Ascending aorta (tissue), 2 donors: ENCODE measurements at places on chromosomes 13 and 19.

DNA sequence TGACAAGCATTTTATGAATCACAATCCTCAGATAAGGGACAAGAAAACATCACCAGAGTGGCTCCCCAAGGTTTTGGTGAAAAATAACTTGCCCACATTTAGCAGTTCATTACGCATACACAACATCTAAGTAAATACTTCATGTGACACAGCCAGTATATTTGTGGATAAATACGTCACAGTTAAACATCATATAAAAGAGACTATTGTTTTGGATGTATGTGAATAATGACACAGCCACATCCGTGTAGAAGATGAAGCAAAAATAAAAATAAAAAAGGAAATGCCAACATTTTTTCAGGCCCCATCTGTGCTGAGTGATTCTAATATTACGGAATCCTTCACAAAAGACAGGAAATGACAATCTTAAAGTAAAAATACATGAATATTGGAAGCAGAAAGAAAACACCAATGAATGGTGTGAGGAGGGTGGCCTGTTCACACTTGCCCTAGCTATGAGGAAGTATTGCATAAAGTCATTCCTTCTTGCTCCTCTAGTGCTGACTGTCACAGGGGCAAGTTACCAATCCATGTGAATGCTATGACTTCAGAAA lies 457.1 kb downstream of the KLF12 start:
- no peak for DNase-seq

- DNase-seq = no peak
Measured at GRCh38 chr19:8489561-8490394, 12.7 kb downstream of the PRAM1 start.

GRCh38 chr13:32495841-32496240 lies 42.8 kb downstream of the N4BP2L2 start:
- no peak for DNase-seq

DNA sequence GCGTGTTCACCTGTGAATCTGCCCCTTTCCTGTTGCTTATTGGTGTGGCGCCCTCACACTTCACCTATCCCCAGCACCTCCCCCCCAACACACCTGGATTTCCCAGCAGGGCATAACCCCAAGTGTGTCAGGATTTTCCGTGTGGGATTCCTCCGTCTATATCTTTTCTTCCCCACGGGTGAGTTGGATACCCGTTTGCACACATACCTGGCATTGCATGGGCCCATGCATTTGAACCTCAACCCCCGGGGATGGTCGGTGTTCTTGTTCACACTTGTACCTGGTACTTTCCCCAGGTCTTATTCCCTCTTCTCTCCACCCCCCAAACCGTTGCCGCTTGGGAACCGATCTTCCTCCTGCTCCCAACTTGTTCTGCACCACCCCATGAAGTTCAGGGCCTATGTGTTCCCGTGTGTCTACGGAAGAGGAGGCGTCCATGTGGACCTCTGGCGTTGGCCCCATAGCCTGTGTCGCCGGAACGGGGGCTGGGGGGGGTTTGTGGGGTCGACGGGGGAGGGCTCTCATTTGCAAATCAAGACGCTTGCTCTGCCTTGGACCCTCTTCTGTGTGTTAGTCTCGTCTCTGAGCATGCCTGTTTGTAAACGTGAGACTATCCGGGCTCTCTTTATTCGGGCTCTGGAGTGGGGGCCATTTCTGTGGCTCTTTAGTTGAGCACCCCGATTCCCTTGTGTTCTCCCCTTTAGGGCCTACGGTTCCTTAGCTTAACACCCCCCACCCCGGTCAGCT lies 1.7 kb downstream of the PRR12 start:
- no peak for DNase-seq

- DNase-seq = no peak
Measured at GRCh38 chr13:60756306-60756705, 359.3 kb downstream of the TDRD3 start.

DNA sequence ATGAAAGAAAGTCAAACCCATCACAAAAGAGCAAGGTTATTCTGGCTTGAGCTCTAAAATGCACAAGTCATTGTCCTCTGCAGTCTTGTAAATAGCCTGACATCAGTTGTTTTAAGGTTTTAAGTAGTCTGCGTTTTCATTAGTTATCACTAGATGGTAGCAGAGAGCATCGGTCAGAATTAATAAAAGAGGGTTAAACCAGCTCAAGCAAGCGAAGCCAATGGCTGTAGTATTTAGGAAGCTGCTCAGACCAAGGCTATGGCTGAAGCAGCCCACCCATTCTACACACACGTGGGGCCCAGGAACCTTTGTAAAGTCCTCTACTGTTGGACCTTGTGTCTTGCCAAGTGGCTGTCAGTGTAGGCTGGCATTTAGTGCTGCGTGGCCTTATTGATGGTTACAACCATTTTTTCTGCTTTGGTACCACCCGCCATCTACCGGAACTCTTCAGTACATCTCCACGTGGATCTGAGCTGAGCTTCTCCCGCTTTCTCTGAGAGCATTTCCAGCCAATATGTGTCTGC lies 13.3 kb upstream of the ZNF57 start:
- no peak for DNase-seq

- DNase-seq = no peak
Measured at GRCh38 chr13:97108530-97108900, 113.6 kb upstream of the MBNL2 start.

GRCh38 chr13:95180513-95181245 lies 120.6 kb downstream of the ABCC4 start:
- DNase-seq = no peak

- DNase-seq = no peak
Measured at GRCh38 chr13:93290503-93290902, 63.9 kb downstream of the GPC6 start.

DNA sequence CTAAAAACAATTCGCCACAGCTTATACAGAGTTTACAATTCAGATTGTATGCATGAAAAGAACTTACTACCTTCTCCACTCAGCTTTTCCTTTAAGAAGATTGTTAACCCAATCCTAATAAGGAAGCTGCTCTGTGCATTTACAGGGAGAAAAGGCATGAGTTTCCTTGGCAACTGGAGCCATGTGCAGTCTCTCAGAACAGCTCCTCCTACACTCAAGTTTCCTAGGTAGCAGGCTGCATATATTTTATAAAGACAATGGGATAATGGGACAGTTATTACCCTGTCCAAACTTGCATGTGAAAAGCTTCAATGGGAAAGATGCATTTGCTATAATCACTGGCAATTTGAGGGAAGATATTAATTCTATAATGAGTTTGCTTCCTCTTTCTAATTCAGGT lies 125.5 kb upstream of the TRPC4 start:
- DNase-seq = no peak

DNA sequence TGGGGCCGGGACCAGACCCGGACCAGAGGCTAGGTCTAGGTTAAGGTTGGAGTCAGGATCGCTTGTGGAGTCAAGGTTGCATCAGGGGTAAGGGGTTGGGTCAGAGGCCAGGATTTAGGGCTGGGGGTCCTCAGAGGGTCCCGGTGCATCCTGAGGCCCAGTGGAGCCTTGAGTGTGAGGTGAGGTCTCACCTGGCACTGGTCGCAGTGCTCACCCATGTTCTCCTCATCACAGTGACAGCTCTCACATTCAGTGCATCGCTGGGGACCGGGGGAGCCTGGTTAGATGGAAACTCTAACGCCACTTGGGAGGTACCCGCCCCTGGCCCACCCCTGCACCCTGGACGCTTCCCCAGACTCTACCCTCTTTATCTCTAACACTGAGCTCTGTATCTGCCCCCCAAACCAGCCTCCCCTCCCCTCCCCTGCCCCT lies 3.1 kb downstream of the HRC start:
- DNase-seq = no peak

DNA sequence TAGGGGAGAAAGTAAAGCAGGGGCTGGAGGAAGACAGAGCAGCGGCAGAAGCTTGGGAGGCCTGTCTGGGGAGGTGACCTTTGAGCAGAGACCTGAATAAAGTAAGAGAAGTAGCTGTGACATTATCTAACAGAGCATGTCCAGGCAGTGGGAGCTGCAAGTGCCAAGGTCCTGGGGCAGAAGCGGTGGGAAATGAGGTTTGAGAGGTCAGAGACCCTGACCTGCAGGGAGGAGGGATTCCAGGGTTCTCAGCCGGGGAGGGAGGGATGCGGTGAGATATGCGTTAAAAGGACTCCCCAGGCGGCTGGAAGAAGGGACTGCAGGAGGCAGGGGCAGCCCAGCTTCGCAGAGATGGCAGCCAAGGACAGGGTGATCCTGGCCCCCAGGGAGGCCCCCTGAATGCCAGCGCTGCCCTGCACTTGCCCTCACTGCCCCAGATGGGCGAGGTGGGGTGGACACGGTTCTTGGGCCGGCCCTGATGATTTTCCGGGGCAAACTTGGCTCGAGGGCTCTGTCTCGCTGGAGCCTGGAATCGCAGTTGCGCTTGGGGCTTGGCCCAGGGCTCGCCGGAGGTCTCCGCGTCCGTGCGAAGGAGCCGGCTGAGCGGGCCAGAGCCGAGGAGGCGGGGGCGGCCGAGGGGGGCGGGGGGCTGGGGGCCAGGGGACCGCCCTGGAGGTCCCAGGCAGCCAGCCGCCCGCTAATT lies 3.2 kb downstream of the CRLF1 start:
- DNase-seq = no peak

GRCh38 chr13:111866731-111867245 lies 200.2 kb upstream of the SOX1 start:
- no peak for DNase-seq

DNA sequence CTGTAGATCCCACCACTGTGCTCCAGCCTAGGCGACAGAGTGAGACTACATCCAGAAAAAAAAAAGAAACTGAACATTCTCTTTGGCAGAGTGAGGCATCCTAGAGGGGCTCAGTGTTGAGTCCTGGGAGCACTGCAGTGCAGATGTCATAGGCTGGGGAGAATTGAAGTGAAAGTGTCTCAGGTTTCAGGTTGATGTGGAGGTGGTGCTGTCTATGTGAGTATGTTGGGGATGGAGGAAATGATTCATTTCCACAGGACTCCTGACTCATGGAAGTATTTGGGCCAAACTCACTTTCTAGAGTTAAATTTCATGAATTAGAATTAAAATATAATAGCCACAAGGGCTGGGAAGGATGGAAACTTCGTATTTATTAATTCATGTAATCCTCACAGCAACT lies 134.4 kb upstream of the TSC22D1 start:
- no peak for DNase-seq

DNA sequence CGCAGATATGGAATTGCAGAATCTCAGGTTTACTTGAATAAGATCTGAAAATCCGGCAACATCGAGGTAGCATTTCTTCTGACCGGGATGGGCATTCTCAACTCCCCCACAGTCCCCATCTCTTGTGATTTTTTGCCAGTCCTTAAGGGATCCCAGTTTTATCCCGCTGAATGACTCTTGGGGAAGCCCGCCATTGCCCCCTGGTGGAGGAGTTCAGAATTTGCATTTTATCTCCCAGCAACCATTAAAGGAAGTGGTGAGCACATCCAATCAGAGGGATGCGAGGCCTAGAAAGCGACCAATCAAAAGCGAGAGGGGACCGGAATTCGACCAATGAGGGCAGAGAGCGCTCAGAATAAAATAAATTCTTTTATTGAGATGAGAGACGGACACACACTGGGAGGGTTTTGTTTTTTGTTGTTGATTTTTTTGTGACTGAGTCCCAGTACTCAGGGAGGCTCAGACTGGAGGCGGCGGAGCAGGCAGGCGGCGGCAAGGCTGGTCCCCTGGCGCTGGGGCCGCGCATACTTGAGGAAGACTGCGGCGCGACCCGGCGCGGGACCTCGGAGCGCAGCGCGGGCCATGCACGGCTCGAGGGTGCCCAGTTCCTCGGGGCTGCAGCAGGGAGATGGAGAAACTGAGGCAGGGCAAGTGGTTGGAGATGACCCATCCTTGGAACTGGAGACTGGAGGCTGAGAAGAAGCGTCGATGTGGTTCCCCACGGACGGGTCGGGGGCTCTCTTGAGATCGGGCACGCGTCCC lies 3.9 kb upstream of the TTC9B start:
- DNase-seq = peak; percentile 55

- DNase-seq = no peak
Measured at GRCh38 chr19:1893791-1894190, 8.5 kb upstream of the ABHD17A start.

GRCh38 chr13:40193286-40194223 lies 472.9 kb downstream of the FOXO1 start:
- peak; percentile 88 for DNase-seq

DNA sequence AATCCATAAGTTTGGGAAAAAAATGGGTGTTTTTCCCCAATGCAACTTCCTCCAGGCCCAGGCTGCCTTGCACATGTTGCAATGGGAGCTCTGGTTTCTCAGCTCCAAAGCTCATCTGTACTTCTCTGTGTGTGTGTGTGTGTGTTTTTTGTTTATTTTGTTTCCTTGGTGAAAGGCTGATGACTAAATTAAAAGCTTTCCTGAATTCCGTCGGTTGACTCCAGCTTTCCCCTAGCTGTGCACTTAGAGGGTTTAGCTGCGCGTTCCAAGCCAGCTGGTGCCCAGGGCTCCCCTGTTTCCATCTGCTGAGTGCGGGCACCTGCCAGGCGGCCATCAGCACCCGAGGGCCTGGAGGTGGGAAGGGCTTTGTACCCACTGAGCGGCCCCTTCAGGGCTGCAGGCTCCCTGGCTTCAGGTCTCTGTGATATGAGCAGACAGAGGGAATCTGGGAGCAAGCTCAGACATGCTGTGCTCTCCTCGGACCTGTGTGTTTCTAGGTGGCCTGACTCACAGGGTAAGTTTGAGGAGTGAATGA lies 129.1 kb upstream of the SOX1 start:
- no peak for DNase-seq

DNA sequence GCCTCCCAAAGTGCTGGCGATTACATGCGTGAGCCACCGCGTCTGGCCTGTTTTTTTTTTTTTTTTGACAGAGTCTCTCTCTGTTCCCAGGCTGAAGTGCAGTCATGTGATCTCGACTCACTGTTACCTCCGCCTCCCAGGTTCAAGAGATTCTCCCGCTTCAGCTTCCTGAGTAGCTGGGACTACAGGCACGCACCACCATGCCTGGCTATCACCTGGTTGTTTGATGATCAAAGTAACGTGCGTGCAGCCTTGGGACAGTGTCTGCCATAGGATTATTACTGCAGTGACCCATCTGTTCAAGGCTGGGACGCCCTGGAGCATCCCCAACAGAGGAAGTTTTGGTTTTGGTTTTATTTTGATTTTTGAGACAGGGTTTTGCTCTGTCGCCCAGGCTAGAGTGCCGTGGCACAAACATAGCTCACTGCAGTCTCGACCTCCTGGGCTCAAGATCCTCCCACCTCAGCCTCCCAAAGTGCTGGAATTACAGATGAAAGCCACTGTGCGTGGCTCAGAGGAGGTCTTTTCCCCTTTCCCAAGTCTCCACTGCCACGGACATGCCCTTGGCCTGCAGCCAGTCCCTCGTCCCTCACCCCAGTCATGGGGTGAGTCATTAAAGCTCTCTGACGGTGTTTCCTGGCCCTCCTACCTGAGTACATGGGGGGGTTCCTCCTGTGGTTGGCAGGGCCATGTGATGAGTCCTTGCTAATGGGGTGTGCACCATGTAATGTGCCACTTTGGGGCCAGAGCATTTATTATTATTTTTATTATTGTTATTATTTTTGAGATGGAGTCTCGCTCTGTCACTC lies 65.6 kb downstream of the IER2 start:
- DNase-seq = no peak

DNA sequence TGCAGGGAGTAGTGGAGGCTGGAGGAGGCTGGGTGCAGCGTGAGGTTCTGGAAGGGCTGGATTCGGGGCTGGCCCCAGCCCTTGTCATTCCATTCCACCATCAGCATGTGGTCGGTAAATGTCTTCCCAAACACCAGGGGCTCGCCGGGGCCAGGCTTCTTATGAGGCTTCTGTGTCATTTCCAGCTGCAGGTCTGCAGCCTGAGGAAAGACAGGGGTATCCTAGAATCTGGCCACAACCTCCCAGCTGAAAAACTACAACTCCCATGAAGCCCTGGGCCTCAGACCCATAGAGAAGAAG lies 4.4 kb downstream of the BCAT2 start:
- no peak for DNase-seq

GRCh38 chr13:93522501-93522900 lies 295.9 kb downstream of the GPC6 start:
- DNase-seq = no peak
